ENCODE measurements at places on chromosomes 2 and 18.

DNA sequence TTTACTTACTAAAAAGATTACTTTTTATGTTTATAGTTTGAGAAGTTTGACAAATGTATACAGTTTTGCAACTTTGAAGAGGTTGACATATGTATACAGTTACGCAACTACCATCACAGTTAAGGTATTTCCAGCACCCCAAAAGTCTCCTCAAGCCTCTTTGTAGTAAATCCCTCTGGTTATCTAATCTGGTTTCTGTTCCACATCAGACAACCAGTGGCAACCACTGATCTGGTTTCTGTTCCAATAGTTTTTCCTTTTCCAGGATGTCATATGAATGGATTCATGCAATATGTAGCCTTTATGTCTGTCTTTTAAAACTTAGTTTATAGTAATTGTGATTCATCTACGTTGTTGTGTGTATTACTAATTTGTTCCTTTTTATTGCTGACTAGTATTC lies 23.5 kb downstream of the IFIH1 start:
- DNase-seq: no peak

DNA sequence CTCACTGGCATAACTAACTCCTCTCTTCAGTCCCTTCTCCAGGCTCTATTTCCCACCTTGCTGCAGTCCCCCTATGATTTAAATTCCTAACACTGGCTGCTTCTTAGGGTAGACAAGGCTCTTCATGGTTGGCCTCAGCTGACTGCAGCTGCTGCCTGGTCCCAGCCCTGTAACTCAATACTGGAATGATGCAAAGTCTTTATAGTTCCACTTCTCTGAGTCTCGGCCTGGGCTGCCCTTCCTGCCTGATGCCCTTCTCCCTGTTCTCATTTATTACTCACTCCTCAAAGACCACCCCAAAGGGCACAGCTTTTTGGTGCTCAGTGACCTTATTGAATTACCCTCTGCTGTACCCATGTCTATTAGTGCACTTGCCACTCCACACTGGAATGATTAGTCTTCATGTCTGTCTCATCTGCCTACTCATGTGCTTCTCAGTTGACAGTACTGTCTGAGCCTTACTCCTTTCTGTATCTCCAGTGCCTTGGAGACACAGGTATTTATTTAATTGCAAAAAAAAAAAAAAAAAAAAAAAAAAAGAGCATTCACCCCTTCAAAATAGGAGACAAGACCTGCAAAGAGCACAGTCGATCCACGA lies 199.4 kb upstream of the REV1 start:
- no peak for DNase-seq

GRCh38 chr18:51757255-51757924 lies 559.9 kb upstream of the MEX3C start:
- no peak for DNase-seq

DNA sequence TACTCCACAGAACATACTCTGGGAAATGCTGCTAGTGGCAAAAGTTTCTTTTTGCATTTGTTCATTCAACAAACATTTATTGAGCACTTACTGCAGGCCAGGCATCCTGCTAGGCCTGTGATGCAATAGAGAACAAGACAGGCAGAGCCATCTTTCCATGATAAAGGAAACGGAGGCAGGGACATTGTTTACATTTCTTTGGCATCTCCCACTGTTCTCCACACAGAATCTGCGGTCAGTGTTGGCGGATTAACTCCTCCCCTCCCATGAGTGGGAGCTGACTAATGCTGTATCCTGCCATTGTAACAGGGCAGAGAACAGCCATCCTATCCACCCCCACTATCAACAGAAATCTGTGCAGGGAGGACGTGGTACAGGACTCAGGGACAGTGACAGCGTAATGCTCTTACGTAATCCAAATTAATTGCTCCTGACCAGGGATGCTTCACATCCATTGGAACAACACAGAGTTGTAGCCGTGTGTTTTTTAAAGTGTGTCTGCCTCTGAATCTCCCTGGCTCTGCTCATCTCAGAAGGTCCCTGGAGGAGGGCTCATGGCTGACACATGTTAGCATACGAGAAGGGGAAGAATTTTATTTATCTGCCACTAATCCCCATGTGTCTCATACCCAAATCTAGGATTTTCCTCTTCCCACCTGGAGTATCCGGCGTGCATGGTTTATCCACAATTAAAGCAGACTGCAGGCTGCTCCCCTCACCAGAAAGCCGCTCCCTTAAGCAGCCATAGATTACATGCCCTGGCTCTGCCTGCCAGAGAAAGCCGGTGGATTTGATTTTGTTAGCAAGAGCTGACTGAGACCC lies 32.3 kb downstream of the STEAP3 start:
- no peak for DNase-seq

All from activated CD8-positive, alpha-beta memory T cell treated with anti-CD3 and anti-CD28 coated beads for 1 hour (primary cell).